Adrenal gland (tissue), 19 donors: ENCODE measurements at places on chromosomes 1 and 21. TPM values are rescaled to one million over a fixed set of nuclear protein-coding genes. Genes with fewer than 3 reads are reported as not detected.

DNA sequence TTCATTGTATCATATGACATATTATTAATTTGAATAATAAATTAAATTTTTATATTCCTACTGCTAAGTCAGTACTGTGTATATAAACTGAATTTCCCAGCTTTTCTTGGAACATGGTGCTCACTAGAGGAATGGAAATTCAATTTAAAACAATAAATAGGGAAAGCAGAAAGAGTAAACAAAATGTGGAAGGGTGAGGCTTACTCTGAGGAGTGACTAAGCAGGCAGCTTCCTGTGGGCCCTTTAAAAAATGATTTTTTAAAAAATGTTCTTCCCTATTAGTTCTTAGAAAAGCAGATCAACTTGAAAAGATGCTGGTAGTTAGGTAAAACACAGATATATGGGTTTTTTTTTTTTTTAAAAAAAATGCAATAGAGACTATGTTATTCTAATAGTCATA lies 49.5 kb upstream of the S1PR1 start:
- H3K27me3 ChIP-seq = peaks cover 3% of the 10 kb centered on the region
- no peak overlapping the region for H3K4me3 ChIP-seq
- no peaks in the 10 kb centered on the region for H3K36me3 ChIP-seq
- peaks cover 4% of the 10 kb centered on the region for H3K4me1 ChIP-seq

DNA sequence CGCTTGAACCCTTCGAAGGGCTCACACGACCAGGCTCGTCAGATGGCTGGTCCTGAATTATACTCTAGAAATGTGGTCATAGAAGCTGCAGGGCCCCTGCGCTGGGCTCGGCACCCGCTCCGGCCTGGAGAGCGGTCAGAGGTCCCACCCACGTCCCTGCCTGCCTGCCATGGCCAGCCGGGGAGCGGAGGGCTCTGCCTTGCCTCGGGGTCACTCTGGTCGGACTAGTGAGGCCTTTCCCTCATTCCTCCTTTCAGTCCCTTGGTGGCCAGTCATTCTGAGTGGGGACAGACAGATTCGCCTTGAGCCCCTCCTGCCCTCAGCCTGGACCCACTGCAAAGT lies 529 bp upstream of the MARCKSL1 start:
- peaks cover 6% of the 10 kb centered on the region for H3K4me1 ChIP-seq
- no peaks in the 10 kb centered on the region for H3K36me3 ChIP-seq
- no peak overlapping the region for H3K27ac ChIP-seq
- H3K4me3 ChIP-seq = no peak overlapping the region
- no peaks in the 10 kb centered on the region for H3K27me3 ChIP-seq

DNA sequence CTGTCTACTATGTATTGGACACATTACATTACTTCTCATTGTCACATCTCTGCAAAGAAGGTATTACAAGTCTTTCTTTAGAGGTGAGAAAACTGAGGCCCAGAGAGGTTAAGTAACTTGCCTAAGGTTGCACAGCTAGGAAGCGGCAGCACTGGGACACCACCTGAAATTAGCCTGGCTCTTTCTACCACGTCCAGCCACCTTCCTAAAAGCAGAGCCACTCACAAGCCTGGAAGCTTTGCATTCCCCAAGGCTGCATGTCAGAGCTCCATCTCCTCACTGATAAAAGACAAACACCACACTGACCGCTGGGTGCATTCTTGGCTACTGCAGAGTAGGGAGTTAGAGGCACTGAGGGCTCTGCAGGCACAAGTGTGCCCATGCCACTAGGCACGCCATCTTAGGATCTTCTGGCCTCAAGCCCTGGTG lies 2.4 kb downstream of the CD247 start:
- H3K27ac ChIP-seq = no peak overlapping the region
- no peak for DNase-seq
- H3K4me3 ChIP-seq = no peak overlapping the region
- no peaks in the 10 kb centered on the region for H3K36me3 ChIP-seq

GRCh38 chr1:172882385-172882784 lies 168.4 kb downstream of the TNFSF18 start:
- no peak overlapping the region for H3K27ac ChIP-seq
- H3K36me3 ChIP-seq = no peaks in the 10 kb centered on the region
- no peak for DNase-seq
- no peak overlapping the region for H3K4me3 ChIP-seq

- H3K4me1 ChIP-seq = no peaks in the 10 kb centered on the region
- H3K4me3 ChIP-seq = no peak overlapping the region
- H3K27ac ChIP-seq = no peak overlapping the region
Measured at GRCh38 chr21:40678681-40679284, 168.2 kb downstream of the DSCAM start.

- no peaks in the 10 kb centered on the region for H3K27me3 ChIP-seq
- no peak for DNase-seq
Measured at GRCh38 chr1:83627045-83627444, 371.9 kb downstream of the TTLL7 start.

DNA sequence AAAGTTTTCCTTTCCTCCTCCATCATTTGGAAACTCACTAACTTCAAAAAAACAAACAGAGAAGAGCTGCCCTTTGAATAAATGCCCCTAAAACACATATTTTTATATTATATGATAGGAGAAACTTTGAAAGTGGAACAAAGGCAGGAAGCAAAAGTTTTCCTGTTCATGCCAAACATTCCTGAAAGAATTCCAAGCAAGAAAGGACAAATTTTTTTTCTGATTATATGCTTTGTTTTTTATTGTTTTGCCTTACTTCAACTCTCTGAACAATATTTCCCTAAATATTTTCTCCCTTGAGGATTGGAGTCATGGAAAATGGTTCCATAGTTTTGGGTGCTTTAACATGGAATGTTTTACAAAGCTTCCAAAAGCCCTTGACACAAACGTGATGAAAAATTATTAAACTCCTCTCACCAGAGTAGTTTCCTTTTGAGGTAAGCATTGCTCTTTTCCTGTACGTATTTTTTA lies 638.5 kb upstream of the CAMK1G start:
- H3K36me3 ChIP-seq = no peaks in the 10 kb centered on the region
- H3K27me3 ChIP-seq = no peaks in the 10 kb centered on the region
- no peaks in the 10 kb centered on the region for H3K4me1 ChIP-seq
- H3K4me3 ChIP-seq = no peak overlapping the region
- DNase-seq = no peak

- H3K27me3 ChIP-seq = no peaks in the 10 kb centered on the region
- no peak overlapping the region for H3K27ac ChIP-seq
- H3K36me3 ChIP-seq = no peaks in the 10 kb centered on the region
- DNase-seq = peak; percentile 25
Measured at GRCh38 chr1:168613691-168614231, 37.4 kb downstream of the XCL1 start.

- no peak overlapping the region for H3K4me3 ChIP-seq
- H3K27ac ChIP-seq = no peak overlapping the region
- no peaks in the 10 kb centered on the region for H3K4me1 ChIP-seq
- no peak for DNase-seq
Measured at GRCh38 chr1:91078859-91079258, 57.0 kb upstream of the ZNF644 start.

- H3K36me3 ChIP-seq = no peaks in the 10 kb centered on the region
- H3K27ac ChIP-seq = no peak overlapping the region
- no peaks in the 10 kb centered on the region for H3K4me1 ChIP-seq
- no peak for DNase-seq
- no peaks in the 10 kb centered on the region for H3K27me3 ChIP-seq
Measured at GRCh38 chr1:13908128-13908527, 208.1 kb downstream of the PRDM2 start.

DNA sequence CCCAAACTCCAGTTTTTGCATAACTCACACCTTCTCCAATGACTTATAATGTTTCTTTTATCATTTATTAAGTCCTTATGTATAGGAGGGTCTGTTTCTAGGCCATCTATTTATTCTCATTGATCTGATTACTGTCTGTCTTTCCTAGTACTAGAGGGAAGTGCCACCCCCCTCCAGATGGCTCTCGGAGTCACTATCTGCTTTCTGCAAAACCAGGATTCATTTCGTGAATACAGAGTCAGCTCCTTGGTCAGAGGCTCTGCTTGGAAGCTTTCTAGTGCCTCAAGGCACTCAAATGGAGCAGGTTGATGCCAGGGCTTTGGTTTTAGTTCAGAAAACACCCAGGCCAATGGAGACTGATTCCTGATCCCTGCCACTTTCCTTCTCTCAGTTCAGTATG lies 102.3 kb upstream of the CD34 start:
- H3K36me3 ChIP-seq = no peaks in the 10 kb centered on the region
- DNase-seq = no peak
- H3K27me3 ChIP-seq = no peaks in the 10 kb centered on the region
- no peak overlapping the region for H3K27ac ChIP-seq
- H3K4me3 ChIP-seq = no peak overlapping the region

- no peaks in the 10 kb centered on the region for H3K4me1 ChIP-seq
- no peaks in the 10 kb centered on the region for H3K36me3 ChIP-seq
- no peak overlapping the region for H3K4me3 ChIP-seq
- H3K27ac ChIP-seq = no peak overlapping the region
- no peaks in the 10 kb centered on the region for H3K27me3 ChIP-seq
Measured at GRCh38 chr1:223500560-223501425, 107.6 kb downstream of the CCDC185 start.

DNA sequence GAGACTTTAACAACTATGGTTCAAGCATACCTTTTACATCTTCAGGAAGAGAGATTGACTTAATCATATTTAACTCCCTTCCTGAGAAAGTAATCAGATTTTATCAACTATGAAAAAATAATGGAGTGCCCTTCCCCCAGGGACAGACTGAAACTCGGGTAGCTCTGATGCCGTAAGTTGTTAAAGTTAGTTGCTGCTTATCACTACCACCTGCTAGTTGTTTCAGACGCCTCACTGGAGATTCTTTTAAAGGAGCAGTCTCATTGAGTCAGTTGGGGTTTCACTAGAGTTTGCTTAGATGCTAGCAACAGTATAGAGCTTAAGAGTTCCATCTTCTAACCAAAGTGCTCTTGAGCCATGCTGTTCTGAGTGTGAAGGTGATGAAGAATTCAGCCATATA lies 17.0 kb upstream of the TRAF5 start:
- H3K4me1 ChIP-seq = peaks cover 5% of the 10 kb centered on the region
- no peak for DNase-seq
- no peak overlapping the region for H3K27ac ChIP-seq
- H3K4me3 ChIP-seq = no peak overlapping the region
- peaks cover 21% of the 10 kb centered on the region for H3K36me3 ChIP-seq
- H3K27me3 ChIP-seq = no peaks in the 10 kb centered on the region

DNA sequence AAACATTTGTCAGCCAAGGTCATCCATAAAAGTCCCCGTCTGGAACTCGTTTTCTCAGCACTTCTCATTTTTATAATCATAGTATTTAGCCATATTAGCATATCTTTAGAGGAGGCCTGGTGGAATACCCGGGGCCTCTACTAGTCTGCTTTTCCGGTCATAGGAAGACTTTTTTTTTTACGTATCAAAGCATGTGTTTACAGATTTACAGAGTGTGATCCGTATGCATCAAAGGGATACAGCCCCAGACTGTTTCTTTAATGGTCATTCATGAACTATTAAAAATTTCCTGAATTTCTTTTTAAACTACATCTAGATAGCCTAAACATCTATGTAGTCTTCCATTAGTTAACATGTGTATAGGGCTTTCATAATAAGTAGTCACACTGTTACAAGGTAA lies 23.5 kb upstream of the DEGS1 start:
- H3K4me1 ChIP-seq = no peaks in the 10 kb centered on the region
- H3K4me3 ChIP-seq = no peak overlapping the region
- no peaks in the 10 kb centered on the region for H3K27me3 ChIP-seq
- no peak for DNase-seq
- no peak overlapping the region for H3K27ac ChIP-seq

- DNase-seq = no peak
- no peaks in the 10 kb centered on the region for H3K4me1 ChIP-seq
- no peaks in the 10 kb centered on the region for H3K36me3 ChIP-seq
- H3K27me3 ChIP-seq = no peaks in the 10 kb centered on the region
Measured at GRCh38 chr1:116767782-116768382, 13.7 kb downstream of the CD2 start.

DNA sequence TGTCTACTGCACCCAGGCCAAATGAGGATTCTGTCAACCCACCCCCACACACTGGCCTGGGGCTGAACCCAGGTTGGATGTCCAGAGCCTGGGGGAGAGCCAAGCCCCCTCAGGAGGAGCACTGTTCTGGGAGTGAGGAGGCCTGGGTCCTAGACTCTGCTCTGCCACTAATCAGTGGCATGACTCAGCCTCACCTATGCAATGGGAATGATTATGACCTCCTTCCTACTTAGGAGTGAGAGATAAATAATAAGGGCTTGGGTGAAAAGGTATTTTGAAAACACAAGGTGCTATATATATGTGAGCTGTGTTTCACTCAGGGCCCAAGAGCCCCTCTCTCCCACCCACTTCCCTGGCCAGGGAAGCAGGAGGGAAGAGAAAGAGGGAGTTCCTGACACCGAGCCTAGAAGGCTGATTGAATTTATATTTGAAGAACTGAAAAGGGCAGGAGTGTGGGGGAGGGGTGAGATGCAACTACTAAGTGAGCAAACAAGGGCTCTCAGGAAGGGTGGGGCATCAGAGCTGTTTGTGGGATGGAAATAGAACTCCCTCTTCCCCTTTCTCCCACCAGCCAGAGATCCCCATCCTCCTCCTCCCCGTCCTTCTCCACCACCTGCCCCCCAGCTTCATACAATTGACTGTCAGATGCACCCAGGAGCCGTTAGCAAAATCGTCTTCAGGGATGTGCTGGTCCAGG lies 8.2 kb downstream of the IGSF9 start:
- H3K27me3 ChIP-seq = peaks cover 11% of the 10 kb centered on the region
- H3K4me1 ChIP-seq = peaks cover 5% of the 10 kb centered on the region
- no peak overlapping the region for H3K4me3 ChIP-seq
- H3K36me3 ChIP-seq = no peaks in the 10 kb centered on the region

GRCh38 chr1:78918157-78918556 lies 88.4 kb downstream of the ADGRL4 start:
- DNase-seq = no peak
- no peaks in the 10 kb centered on the region for H3K27me3 ChIP-seq
- no peaks in the 10 kb centered on the region for H3K36me3 ChIP-seq
- H3K4me1 ChIP-seq = no peaks in the 10 kb centered on the region
- no peak overlapping the region for H3K27ac ChIP-seq

SDHC gene
- polyA plus RNA-seq = 404 TPM

CLDN8 gene
- polyA plus RNA-seq = not detected

SELP gene
- polyA plus RNA-seq = 5.1 TPM

C1orf216 gene
- 7.5 TPM for polyA plus RNA-seq

CFHR4 gene
- polyA plus RNA-seq = 0.47 TPM

HSD3B1 gene
- 0.07 TPM for polyA plus RNA-seq

SLC25A34 gene
- polyA plus RNA-seq = 11.1 TPM

SFN gene
- 0.56 TPM for polyA plus RNA-seq

NPR1 gene
- polyA plus RNA-seq = 39.4 TPM
